Astrocyte (in vitro differentiated cells and primary cell): ENCODE measurements at places on chromosomes 6 and 20. TPM values are rescaled to one million over a fixed set of nuclear protein-coding genes. Genes with fewer than 3 reads are reported as not detected.

The CRISP3 gene
- not detected in 2 replicates for total RNA-seq

GRCh38 chr6:35036059-35036827, 104.9 kb downstream of the TCP11 start:
- no peak for DNase-seq
- no peaks in the 10 kb centered on the region for H3K36me3 ChIP-seq
- no peak overlapping the region for H3K27ac ChIP-seq
- no peak overlapping the region for H3K4me3 ChIP-seq

GRCh38 chr6:10873374-10873773, 8.5 kb downstream of the GCM2 start:
- no peak overlapping the region for H3K27ac ChIP-seq
- no peak for DNase-seq
- no peaks in the 10 kb centered on the region for H3K36me3 ChIP-seq
- no peak overlapping the region for H3K4me3 ChIP-seq
- H3K4me1 ChIP-seq = no peaks in the 10 kb centered on the region
- peaks cover 8% of the 10 kb centered on the region for H3K27me3 ChIP-seq

DNA sequence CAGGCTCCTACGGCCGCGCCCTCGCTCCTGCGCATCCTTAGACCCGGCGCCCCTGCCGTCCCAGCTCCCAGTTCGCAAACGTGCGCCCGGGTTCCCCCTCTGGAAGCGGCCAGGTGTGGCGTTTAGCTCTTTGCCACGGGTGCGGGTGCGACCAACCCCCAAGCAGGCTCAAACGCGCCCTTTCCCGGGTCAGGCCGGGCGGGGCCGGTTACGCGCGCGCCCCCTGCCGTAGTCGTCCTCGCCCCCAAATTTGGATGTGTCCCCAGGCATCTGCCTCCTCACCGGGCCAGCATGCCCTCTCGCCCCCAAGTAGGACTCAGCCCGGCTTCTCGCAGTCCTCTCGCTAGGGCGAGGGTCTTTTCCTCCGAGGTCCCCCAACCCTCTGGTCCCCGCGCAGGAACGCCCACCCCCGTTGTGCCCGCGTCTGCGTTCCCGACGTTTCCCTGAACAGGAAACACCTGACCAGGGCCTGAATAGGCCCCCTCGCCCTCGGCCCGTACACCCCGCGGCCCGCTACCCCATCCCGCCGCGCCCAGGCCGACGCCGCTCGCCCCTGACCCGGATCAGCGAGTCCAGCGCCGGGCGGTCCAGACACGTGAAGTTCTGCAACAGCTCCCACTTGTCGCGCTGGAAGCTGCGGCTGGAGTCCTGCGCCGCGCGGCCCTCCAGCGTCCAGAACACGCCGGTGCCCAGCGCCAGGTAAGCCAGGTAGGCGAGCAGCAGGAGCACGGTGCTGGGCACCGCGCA, 520 bp downstream of the KCNK17 start:
- no peak overlapping the region for H3K4me3 ChIP-seq
- no peak for DNase-seq
- no peak overlapping the region for H3K27ac ChIP-seq
- no peaks in the 10 kb centered on the region for H3K4me1 ChIP-seq

The WFDC2 gene
- total RNA-seq = 2.4 and 4.1 TPM in 2 replicates
